H1 (cell line): ENCODE measurements at places on chromosomes 3 and 15. TPM values are rescaled to one million over a fixed set of nuclear protein-coding genes. Genes with fewer than 3 reads are reported as not detected.
A peak's percentile ranks its signal among the peaks of the same experiment; 100 is the strongest.

DNA sequence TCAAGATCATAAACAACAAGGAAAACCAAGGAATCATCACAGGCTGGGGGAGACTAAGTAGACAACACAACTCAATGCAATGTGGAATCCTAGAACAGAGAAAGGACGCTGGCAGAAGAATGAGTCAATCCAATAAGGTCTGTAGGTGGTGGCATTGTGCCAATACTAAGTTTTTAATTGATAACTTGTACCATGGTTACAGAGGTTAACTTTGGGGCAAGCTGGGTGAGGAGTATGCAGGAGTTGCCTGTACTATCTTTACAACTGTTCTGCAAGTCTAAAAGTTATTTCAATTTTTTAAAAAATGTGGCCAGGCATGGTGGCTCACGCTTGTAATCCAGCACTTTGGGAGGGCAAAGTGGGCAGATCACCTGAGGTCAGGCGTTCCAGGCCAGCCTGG, 46.2 kb downstream of the RORA start:
- no peak for DNase-seq

GRCh38 chr3:14472471-14473351, 67.4 kb downstream of the GRIP2 start:
- DNase-seq, result no peak

GRCh38 chr3:55888282-55888885, 401.3 kb upstream of the WNT5A start:
- no peak for DNase-seq

- no peak for DNase-seq
These were observed 21.8 kb upstream of the BDH1 start for GRCh38 chr3:197577366-197578074.

- peak; percentile 29 for DNase-seq
These were observed 34.5 kb downstream of the ESYT3 start for GRCh38 chr3:138468886-138469285.

- no peak for DNase-seq
These were observed 66.6 kb downstream of the LSM3 start for GRCh38 chr3:14245248-14245639.

- no peak for DNase-seq
These were observed 2.3 kb upstream of the MUC4 start for GRCh38 chr3:195813916-195814640.

GRCh38 chr3:139202959-139203349, 140.9 kb upstream of the MRPS22 start:
- no peak for DNase-seq

The SLC12A1 gene
- 1.0 TPM in 2 replicates for total RNA-seq

GRCh38 chr15:53693729-53694475, 65.6 kb downstream of the WDR72 start:
- no peak for DNase-seq

DNA sequence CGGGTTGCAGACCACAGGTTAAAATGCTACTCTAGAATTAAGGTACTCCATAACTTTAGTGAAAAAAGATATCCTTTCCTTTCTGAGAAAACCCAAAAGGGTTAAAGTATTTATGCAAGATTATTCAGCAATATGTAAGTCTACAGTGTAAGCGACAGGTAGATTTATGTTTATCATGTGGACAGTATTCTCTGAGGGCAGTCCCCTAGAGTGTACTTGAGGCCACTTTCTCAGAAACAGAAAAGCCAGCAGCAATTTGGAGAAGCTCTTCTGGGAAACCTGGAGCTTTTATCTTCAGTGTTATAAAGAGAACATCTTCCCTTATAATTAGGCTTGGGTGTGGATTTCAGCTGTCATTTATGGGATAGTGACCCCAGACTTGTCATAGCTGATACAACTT, 8.9 kb downstream of the ST3GAL6 start:
- no peak for DNase-seq

DNA sequence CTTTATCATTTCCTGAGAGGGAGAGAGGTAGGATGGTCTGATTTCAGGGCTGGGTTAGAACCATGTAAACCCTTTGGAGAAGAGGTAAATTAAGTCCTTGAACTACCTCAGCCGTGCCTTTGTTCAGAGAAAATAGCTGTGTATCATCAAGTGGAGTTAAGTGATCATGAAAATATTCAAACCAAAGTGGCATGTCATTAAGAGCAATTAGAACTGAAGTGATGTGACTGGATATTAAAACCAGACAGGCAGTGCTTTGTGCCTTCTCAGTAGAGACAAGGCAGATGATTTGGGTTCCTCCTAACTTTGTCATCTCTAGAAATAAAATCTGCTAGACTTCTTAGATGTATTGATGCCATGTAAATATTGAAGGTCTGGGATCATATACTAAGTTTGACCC, 171.5 kb downstream of the IL5RA start:
- DNase-seq, result no peak

The BCHE gene
- total RNA-seq, result 1.7 and 1.9 TPM in 2 replicates

- no peak for DNase-seq
These were observed 32.4 kb upstream of the GAP43 start for GRCh38 chr3:115590873-115591272.

The EIF3J gene
- 109 and 119 TPM in 2 replicates for total RNA-seq

DNA sequence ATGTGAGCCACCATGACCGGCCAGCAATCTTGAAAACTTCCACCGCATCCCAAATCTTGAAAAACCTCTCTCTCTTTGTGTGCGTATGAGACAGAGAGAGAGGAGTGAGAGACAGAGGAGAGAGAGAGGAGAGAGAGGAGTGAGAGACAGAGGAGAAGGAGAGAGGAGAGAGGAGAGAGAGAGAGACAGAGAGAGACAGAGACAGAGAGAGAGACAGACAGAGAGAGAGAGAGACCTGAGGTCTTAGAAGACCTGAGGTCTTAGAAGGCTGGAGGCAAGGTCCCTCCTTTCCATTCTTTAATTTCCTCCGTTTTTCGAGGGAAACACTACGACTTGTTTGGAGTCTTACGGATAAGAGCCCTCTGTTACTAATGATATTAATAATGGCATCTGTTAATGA, 39.5 kb downstream of the TMEM40 start:
- DNase-seq, result no peak
